ENCODE measurements at places on chromosomes 16 and 17.
A peak's percentile ranks its signal among the peaks of the same experiment; 100 is the strongest.

- H3K4me3 ChIP-seq: peak overlapping the region; percentile 100
- peak overlapping the region; percentile 100 for H3K27ac ChIP-seq
- peaks cover 55% of the 10 kb centered on the region for H3K36me3 ChIP-seq
- no peak for DNase-seq
- H3K4me1 ChIP-seq: peaks cover 65% of the 10 kb centered on the region
- no peaks in the 10 kb centered on the region for H3K27me3 ChIP-seq
Measured at GRCh38 chr17:64504769-64505339, 1.2 kb downstream of the DDX5 start.

DNA sequence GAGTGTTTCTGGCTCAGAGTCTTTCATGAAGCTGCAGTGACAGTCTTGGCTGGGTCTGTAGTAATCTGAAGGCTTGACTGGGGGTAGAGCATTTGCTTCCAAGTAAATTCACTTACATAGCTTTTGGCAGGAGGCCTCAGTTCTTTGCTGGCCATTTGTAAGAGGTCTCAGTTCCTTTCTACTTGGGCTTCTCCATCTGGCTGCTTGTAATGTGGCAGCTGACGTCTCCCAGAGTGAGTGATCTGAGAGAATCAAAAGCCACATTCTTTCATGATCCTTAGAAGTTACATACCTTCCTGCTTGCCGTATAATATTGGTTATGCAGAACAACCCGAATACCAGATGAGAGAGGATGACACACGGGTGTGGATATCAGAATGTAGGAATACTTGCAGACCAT, 39.8 kb downstream of the NF1 start:
- H3K27me3 ChIP-seq: no peaks in the 10 kb centered on the region
- DNase-seq: no peak
- no peak overlapping the region for H3K4me3 ChIP-seq
- H3K4me1 ChIP-seq: peaks cover 22% of the 10 kb centered on the region
- peaks cover 7% of the 10 kb centered on the region for H3K36me3 ChIP-seq
- H3K27ac ChIP-seq: no peak overlapping the region

GRCh38 chr17:62923258-62924150, 42.5 kb upstream of the TANC2 start:
- DNase-seq: no peak
- peaks cover 2% of the 10 kb centered on the region for H3K27me3 ChIP-seq
- no peaks in the 10 kb centered on the region for H3K36me3 ChIP-seq
- H3K4me3 ChIP-seq: no peak overlapping the region
- peaks cover 4% of the 10 kb centered on the region for H3K4me1 ChIP-seq
- H3K27ac ChIP-seq: no peak overlapping the region

DNA sequence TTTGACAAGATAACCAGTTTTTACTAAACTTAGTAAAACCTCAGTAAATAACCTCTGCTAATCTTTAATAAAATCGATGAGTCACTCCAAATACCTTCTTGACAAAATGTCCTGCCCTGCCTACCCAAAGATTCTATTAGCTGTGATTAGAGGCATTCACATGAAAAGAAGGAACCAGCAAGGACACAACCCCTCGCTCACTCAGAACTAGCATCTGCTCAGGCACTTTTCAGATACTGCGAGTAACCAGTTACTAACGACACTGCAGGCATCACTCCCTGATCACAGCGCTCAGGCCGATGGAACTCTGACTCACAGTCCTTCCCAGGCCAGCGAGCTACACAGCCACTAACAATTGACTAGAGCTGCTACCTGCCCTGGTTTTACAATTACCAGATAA, 24.3 kb downstream of the PELP1 start:
- no peak for DNase-seq
- H3K27me3 ChIP-seq: no peaks in the 10 kb centered on the region
- peaks cover 37% of the 10 kb centered on the region for H3K36me3 ChIP-seq
- peaks cover 25% of the 10 kb centered on the region for H3K4me1 ChIP-seq
- no peak overlapping the region for H3K4me3 ChIP-seq

DNA sequence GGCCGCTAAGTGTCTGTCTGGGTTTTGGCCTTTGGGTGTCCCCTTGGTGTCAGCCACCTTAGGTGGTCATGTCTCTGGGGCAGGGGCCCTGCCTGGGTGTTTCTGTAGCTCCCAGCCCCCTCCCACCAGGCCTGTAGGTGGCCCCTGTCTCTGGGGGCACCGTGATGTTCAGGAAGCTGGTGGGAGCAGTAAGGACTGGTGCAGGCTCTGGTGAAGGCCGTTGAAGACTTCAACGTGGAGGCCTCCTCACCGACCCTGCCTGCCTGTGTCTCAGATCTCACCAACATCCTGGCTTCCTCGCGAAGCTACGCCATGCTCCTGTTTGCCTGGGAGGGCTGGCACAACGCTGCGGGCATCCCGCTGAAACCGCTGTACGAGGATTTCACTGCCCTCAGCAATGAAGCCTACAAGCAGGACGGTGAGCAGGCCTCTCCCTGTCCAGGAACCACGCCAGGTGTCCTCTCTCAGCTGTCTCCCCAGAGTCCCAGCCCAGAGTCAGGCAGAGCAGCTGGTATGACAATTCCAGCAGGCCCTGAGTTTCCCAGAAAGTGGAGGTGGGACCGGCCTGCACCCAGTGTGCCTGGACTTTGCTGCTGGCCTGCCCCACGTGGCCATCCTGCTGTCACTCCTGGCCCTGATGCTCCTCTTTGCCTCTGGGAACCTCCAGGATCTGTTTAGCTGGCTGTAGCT, 2.8 kb downstream of the ACE start:
- H3K27me3 ChIP-seq: peaks cover 20% of the 10 kb centered on the region
- H3K4me3 ChIP-seq: no peak overlapping the region
- H3K27ac ChIP-seq: no peak overlapping the region
- no peaks in the 10 kb centered on the region for H3K36me3 ChIP-seq

- peak within 1 kb of the TSS; percentile 99 for H3K27ac ChIP-seq
- H3K27me3 ChIP-seq: no peaks in the 10 kb centered on the region
- peaks cover 24% of the 10 kb centered on the region for H3K36me3 ChIP-seq
Measured at GRCh38 chr17:44556832-44557606, at the start of gene FZD2. Gene FZD2 (plus strand): TSS chr17:44557484. CDS start chr17:44557689, 205 bp downstream.

GRCh38 chr17:41717408-41718286, 5.5 kb downstream of the GAST start:
- peaks cover 13% of the 10 kb centered on the region for H3K27me3 ChIP-seq
- no peaks in the 10 kb centered on the region for H3K36me3 ChIP-seq
- no peak overlapping the region for H3K27ac ChIP-seq
- no peak for DNase-seq
- H3K4me3 ChIP-seq: no peak overlapping the region

- H3K27ac ChIP-seq: peak overlapping the region; percentile 99
- no peaks in the 10 kb centered on the region for H3K36me3 ChIP-seq
- H3K27me3 ChIP-seq: no peaks in the 10 kb centered on the region
- DNase-seq: peak; percentile 99
- H3K4me3 ChIP-seq: peak overlapping the region; percentile 60
Measured at GRCh38 chr17:45371414-45372324, 54.8 kb upstream of the MAP3K14 start.

DNA sequence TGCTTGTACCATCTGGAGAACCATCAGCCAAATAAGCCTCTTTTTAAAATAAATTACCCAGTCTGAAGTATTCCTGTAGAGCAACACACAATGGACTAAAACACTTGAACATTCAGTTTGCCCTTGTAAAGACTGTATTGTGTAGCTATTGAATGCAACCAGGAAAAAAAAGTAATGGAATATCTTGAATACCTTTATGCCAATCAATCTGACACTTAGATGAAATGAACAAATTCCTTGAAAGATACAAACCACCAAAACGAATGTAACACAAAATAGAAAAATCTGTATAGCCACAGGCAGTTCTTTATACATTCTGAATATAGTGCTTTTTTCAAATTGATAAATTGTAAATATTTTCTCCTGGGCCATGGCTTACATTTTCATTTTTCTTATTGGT, 63.3 kb upstream of the KCNJ16 start:
- H3K4me1 ChIP-seq: peaks cover 3% of the 10 kb centered on the region
- no peaks in the 10 kb centered on the region for H3K27me3 ChIP-seq
- H3K27ac ChIP-seq: no peak overlapping the region
- no peak overlapping the region for H3K4me3 ChIP-seq
- DNase-seq: no peak

DNA sequence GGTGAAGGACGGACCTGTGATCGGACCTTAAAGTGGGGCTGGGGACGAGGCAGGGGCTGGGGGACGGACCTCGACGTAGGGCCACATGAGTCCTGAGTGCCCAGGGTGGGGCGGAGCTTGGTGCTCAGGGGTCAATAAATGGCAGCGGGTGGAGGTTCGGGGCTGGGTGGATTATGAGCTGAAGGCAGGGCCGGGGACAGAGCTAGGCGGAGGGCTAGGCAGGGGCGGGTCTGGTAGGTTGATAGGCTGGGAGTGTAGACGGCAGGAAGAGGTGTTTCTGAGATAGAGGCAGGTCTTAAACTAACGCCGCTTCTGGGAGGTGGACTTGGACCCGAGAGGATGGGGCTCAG, 733 bp downstream of the CHRNB1 start:
- H3K27ac ChIP-seq: no peak overlapping the region
- H3K27me3 ChIP-seq: peaks cover 10% of the 10 kb centered on the region
- peaks cover 3% of the 10 kb centered on the region for H3K36me3 ChIP-seq
- peaks cover 36% of the 10 kb centered on the region for H3K4me1 ChIP-seq
- H3K4me3 ChIP-seq: peak overlapping the region; percentile 69

- no peak overlapping the region for H3K27ac ChIP-seq
- H3K27me3 ChIP-seq: no peaks in the 10 kb centered on the region
- H3K36me3 ChIP-seq: peaks cover 11% of the 10 kb centered on the region
- DNase-seq: no peak
Measured at GRCh38 chr17:3590231-3590630, 19.0 kb downstream of the TRPV1 start.

DNA sequence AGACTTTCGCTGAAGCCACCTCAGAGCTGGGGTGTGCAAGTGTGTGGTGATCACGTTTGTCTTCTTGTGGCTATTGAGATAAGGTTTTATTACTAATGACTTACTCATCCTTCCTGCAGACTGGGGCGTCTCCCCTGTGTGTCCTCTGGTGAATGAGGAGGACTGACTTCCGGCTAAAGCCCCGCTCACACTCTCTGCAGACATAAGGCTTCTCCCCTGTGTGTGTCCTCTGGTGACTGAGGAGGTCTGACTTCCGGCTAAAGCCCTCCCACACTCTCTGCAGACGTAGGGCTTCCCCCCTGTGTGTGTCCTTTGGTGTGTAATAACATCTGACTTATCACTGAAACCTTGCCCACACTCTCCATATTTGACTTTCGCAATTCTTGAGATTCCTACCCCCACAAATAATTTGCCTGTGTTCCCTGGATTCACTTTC, 19.4 kb downstream of the PRDM7 start:
- no peak for DNase-seq
- peaks cover 4% of the 10 kb centered on the region for H3K27me3 ChIP-seq
- H3K4me3 ChIP-seq: no peak overlapping the region
- peaks cover 2% of the 10 kb centered on the region for H3K36me3 ChIP-seq

- no peak for DNase-seq
- H3K36me3 ChIP-seq: no peaks in the 10 kb centered on the region
- H3K27ac ChIP-seq: no peak overlapping the region
- H3K4me1 ChIP-seq: peaks cover 2% of the 10 kb centered on the region
- no peak overlapping the region for H3K4me3 ChIP-seq
Measured at GRCh38 chr16:80208015-80208414, 332.8 kb upstream of the DYNLRB2 start.

DNA sequence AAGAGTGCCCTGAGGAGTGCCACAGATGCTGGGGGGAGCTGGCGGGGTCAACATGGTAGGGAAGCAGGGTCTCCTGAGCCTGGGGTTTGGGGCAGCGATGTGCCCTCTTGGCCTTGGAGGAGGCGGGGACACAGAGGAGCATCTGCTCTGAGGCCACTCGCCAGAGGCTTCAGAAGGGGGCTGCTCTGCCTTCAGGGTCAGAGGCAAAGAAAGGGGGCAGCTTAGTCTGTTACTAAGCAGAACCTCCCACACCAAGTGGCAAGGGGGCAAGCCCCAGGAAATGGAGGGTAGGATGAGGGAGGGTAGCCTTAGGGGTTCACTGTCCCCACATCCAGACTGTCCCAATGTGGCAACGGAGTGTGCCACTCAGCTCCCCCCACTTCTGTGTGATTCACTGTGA, 18.3 kb downstream of the CCDC182 start:
- DNase-seq: no peak
- H3K4me1 ChIP-seq: peaks cover 2% of the 10 kb centered on the region
- H3K27me3 ChIP-seq: peaks cover 9% of the 10 kb centered on the region
- no peak overlapping the region for H3K4me3 ChIP-seq
- H3K36me3 ChIP-seq: no peaks in the 10 kb centered on the region
- H3K27ac ChIP-seq: no peak overlapping the region

GRCh38 chr17:56642424-56642823, 48.9 kb downstream of the NOG start:
- H3K27me3 ChIP-seq: peaks cover 35% of the 10 kb centered on the region
- no peak overlapping the region for H3K27ac ChIP-seq
- DNase-seq: no peak

DNA sequence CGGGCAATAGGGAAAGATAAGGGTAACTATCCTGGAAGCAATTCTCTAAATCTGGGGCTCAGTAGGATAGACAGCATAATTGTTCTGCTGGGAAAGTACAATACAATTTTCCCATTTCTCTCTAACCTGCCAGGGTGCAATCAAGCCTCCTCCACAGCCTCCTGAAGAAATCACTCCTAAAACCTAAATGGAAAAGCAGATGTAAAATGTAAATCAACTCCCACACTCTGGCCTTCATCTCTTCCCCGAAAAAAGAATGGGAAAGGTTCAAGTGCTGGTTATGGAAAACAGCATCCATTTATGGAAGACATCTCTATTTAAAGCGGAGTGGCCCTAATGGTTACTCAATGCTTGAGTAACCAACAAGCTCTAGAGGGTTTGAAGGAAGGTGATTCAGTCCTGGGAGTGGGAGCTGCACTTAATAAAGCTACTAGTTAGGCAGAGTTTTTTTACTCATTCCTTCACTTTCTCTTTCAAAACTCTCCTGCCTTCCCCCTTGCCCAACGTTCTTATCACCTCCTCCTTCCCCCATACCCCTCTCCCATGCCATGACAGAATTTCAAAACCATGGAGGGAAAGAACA, 5.1 kb downstream of the MMD start:
- H3K4me1 ChIP-seq: peaks cover 8% of the 10 kb centered on the region
- H3K4me3 ChIP-seq: no peak overlapping the region
- H3K27ac ChIP-seq: no peak overlapping the region
- DNase-seq: no peak
- no peaks in the 10 kb centered on the region for H3K27me3 ChIP-seq

GRCh38 chr16:27717726-27718125, 167.8 kb downstream of the KATNIP start:
- H3K36me3 ChIP-seq: peaks cover 2% of the 10 kb centered on the region
- no peak overlapping the region for H3K4me3 ChIP-seq
- H3K27me3 ChIP-seq: no peaks in the 10 kb centered on the region
- peaks cover 13% of the 10 kb centered on the region for H3K4me1 ChIP-seq
- H3K27ac ChIP-seq: no peak overlapping the region
- peak; percentile 10 for DNase-seq

GRCh38 chr17:28646039-28646754, 1.2 kb upstream of the BLTP2 start:
- peaks cover 36% of the 10 kb centered on the region for H3K4me1 ChIP-seq
- no peaks in the 10 kb centered on the region for H3K27me3 ChIP-seq
- H3K36me3 ChIP-seq: peaks cover 15% of the 10 kb centered on the region
- H3K4me3 ChIP-seq: peak overlapping the region; percentile 79
- DNase-seq: no peak
